Stimulated activated CD4-positive, alpha-beta T cell treated with anti-CD3 and anti-CD28 coated beads, Interleukin-15, amount 100 ng/mL, for 24 hours (primary cell): ENCODE measurements at places on chromosomes 1 and 21.

- DNase-seq, result no peak
Observed at GRCh38 chr1:51086496-51087271, 15.3 kb upstream of the C1orf185 start.

DNA sequence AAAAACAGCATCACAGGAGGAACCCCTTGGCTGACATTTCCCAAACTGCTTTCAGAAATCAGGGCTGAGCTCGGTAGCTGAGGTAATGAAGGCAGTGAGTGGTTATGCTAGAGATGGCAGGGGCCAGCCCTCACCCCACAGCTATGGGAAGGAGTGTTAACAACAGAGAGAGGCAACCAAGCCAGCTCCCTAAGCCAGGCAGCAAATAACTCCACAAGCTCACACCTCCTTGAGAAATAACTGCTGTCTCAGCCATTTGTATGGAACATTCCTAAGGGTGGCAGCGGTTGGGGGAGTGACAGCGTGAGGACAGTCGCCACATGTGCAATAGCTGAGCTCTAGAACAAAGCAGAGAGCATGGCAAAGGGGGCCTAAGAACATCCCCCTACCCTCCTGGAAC, 42.6 kb downstream of the LMX1A start:
- no peak for DNase-seq

DNA sequence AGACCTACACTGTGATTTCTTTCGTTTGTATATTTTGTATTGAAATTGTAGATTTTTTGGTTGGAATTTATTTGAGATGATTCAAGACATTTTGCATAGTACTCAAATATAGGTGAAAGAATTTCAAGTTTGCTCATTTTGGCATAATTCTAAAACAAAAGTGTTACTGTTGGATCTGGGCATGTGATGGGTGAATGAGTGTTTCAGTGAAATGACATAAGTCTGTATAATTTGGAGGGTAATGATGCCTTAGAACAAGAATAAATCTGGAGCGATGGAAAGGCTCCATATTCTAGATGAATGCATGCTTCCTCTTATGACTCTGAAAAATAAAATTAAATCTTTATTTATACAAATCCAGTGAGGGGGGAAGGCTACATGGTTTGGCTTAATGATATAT, 41.0 kb downstream of the NFIA start:
- no peak for DNase-seq

DNA sequence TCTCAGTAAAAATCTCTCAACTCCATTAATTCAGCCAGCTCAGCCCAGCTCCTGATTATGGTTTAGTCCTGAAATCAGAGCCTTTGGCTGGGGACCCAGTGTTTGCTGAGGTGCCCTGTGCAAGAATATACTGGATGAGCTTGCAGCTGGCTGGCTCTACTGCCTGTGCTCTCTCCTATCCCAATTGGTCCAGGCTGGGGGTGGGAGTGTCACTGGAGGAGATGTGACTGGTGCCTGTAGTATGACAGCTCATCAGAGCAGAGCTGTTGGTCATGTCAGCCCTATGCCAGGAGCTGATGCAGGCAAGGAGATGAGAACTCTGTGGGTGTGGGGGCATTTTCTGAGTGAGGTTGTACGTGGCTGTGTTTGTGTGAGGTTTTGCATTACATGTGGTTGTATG, 87.0 kb downstream of the TNR start:
- DNase-seq, result no peak

- no peak for DNase-seq
Observed at GRCh38 chr1:192810253-192810880, 1.5 kb downstream of the RGS2 start.

GRCh38 chr1:2482588-2482987, 6.5 kb downstream of the PLCH2 start:
- no peak for DNase-seq

DNA sequence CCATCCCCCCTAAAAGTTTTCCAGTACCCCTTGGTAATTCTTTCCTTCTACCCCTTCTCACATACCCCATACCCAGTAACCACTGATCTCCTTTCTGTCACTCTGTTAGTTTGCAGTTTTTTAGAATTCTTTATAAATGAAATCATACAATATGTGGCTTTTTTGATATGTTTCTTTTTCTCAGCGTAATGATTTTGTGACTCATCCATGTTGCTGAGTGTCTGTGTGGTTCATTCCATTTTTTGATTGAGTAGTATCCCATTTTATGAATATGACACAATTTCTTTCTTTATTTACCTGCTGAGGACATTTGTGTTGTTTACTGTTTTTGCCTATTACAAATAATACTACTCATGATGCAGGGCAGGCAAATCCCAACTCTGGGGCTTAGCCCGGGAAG, 1605.3 kb downstream of the BRINP3 start:
- DNase-seq, result no peak

GRCh38 chr1:91798740-91799139, 87.2 kb downstream of the TGFBR3 start:
- no peak for DNase-seq

DNA sequence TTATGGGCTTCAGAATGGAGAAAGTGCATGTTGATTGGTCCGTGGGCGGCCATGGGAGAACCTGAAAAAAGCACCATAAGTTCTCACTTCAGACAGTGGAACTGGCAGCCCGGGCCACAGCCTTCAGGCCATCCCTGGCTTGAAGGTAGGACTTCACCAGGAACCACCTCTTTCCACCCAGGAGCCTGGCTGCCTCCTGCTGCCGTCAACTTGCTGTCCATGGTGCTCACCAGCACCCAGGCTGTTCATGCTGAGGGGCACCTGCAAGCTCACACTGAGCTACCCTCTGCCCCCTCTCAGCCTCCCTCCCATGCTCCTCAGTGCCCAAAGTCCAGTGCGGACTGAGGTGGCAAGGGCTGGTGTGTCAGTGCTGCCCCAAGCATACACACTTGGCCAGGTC, 12.9 kb upstream of the FNBP1L start:
- DNase-seq, result no peak

- DNase-seq, result no peak
Observed at GRCh38 chr1:79122521-79122920, 116.0 kb upstream of the ADGRL4 start.

DNA sequence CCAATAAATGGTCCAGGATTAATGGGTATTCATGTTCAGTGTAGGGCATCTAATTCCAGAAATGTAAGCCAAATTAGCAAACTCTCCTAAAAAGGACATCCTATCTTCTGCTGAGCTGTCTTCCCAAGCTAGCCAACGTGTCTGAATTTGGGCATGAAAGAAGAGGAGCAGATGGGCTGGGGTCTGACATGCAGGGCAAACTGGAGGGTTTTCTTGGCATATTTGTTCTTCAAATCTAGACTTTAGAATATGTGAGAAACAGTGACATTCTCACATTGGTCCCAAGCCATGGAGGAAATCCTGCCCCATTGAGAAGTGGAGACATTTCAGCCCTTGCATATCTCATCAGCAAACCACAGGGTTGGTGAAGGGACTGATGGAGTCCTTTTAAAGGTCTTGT, 67.2 kb downstream of the LRIG2 start:
- no peak for DNase-seq

- no peak for DNase-seq
Observed at GRCh38 chr21:42744520-42745445, 91.4 kb downstream of the PDE9A start.

GRCh38 chr1:115753830-115754229, 14.7 kb downstream of the CASQ2 start:
- no peak for DNase-seq

- DNase-seq, result no peak
Observed at GRCh38 chr1:18805150-18805879, 54.1 kb downstream of the TAS1R2 start.

GRCh38 chr1:200245473-200245872, 164.4 kb downstream of the ZNF281 start:
- no peak for DNase-seq

GRCh38 chr1:205382561-205382960, 25.8 kb upstream of the KLHDC8A start:
- DNase-seq, result no peak

- no peak for DNase-seq
Observed at GRCh38 chr1:246416261-246416660, 90.8 kb downstream of the SMYD3 start.

- DNase-seq, result peak; percentile 58
Observed at GRCh38 chr1:174258148-174258550, 98.8 kb downstream of the RABGAP1L start.

DNA sequence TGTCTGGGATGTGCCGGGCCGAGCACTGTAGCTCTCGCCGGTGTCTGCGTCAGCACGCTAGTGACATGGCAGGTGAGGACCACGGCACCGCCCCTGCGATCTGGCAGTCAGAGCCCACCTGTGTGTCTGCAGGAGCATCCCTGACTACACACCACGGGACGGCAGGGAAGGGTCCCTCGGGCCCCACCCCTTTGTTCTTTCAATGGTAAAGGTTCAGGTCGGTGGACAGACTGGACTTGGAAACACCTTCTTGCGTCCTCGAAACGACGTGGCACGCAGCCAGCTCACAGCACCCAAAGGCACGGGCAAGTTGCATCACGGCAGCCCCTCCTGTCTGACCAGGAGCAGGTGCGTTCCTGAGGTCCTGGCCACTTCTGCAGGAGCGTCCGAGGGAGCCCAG, 3.7 kb upstream of the SAMD11 start:
- no peak for DNase-seq

DNA sequence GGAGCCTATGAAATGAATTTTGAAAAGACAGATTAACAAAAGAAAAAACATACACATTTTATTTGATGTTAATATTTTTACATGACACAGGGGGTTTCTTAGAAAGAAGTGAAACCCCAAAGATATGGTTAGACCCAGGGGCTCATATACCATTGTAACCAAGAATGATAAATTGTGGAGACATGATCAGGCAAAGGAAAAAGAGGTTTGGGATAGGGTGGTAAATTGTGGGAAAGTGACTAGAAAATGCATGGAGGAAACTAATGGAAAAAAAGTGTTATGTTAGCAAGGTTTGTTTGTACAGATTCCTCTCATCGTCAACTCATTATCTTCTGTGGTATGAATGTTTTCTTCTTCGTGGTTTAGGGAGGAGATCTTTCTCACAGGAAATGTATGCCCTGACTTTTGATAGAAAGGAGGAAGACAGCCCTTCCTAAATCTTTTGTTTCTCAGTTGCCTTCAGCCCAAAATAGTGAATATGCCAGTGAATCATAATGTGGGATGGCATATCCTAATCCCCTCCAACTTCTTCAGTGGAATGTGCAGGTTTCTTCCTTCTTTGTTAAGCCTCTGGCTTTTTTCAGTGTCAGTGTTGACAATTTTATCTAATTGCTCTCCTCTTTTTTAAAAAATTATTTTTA, 140.4 kb upstream of the UBE2U start:
- DNase-seq, result no peak

GRCh38 chr1:31944205-31945089, 6.3 kb upstream of the PTP4A2 start:
- DNase-seq, result peak; percentile 86

DNA sequence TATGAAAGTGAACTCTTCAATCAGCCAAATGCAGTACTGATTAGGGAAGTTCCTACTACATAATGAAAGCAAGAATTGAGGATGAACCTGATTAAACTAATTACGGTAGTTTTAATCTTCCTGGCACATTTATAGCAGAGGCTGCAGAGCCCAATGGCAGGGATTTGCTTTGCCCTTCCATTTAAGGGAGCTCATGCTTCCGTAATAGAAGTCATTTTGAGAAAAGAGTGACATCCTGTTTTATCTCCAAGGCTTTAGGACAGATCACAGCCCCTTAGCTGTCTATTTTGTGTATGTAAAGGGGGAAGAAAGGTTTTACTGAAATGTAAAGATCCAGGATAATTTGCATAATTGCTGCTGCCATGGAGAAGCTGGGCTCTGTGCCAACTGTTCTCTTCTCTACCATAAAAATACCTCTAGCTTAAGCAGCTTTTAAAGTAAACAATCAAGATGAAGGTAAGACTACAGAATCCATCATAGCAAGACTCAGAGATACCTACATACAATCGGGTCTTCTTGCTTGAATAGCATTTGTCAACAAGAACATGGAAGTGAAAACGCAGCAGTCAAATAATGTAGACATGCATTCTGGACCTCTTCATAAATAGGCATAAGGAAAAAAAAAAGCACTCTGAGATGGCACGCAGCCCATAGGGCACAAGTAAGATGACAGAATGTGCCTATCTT, 62.5 kb downstream of the ASH1L start:
- no peak for DNase-seq

- DNase-seq, result no peak
Observed at GRCh38 chr1:89962024-89962741, 32.7 kb upstream of the ZNF326 start.

DNA sequence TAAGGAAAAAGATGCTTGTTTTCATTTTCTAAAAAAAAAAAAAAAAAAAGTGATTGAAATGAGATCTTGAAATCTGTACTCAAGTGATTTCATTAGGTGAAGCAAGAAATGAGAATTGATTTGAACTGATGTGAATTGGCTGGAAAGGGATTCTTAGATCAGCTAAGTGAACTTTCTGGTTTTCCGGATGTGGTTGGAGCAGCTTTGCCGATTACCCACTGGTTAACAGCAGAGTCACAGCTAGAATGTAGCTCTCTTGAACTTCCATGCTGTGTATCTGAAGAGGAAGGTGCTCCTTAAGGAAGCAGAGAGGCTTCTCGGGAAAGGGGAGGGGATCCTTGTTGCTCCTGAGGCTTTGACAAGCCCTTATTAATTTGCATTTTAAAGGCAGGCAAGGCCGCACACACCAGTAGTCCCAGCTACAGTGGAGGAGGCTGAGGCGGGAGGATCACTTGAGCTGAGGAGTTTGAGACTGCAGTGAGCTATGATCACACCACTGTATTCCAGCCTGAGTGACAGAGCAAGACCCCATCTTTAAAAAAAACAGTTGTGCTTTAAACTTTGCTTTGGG, 28.7 kb upstream of the PWP2 start:
- DNase-seq, result no peak

DNA sequence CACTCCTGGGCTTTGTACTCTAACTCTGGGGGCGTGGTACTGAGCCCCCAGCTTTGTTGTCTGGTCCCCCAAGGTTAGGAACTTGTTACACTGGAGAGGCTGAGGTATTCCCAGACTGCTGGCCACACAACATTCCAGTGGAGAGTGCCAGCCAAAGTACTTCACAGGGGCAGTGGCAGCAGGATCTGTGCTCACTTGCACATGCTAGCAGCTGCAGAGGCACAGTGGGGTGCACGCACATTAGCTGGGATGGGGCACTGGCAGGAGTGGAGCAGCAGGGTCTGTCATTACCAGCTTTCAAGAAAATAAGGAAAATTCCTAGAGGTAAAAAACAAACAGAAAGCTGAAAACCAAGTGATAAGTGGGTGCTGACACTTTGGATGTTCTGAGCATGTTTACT, 31.0 kb downstream of the ZNF691 start:
- no peak for DNase-seq

DNA sequence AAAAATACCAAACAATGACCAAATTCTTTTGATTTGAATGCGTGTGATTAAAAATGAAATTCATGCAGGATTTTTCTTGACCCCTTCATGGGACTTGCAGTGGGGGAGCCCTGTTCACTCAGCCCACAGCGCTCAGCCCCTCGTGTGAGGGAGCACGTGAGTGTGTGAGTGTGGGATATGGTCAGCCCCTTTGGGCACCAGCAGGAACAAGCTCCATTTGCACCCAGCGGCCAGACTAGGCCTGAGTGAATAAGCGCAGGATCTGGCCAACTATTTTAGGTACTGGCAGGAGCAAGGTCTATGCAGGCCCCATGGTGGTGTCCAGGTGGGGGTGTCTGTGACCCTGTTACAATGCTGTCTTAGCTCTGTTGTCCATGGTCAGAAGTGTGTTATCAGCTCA, 1631.2 kb downstream of the BRINP3 start:
- no peak for DNase-seq

GRCh38 chr21:32515874-32516273, 69.4 kb downstream of the TCP10L start:
- no peak for DNase-seq
